Heart right ventricle (tissue), 16 donors: ENCODE measurements at places on chromosomes 5 and 9.

GRCh38 chr5:156587012-156587411 is 260.0 kb downstream of the SGCD start:
- no peak for DNase-seq

DNA sequence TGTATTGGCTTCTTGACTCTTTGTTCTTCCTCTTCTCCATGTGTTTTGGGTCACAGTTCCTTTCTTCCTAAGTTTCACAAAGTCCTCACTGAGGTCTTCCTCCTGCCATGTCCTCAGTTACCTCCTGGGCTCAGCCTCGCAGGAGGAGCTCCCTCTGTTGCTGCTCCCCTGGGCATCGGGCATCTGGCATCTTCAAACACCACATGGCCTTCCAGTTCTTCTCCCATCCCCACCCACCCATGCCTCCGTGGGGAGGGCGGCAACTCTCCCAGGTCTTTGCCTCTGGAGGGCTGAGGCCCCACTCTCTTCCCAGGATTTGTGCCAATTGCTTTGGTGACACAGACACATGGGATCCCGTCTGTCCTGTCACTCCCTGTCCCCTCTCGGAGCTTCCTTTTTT is 22.8 kb downstream of the MRPL36 start:
- no peak for DNase-seq

GRCh38 chr5:111649516-111649915 is 107.5 kb downstream of the NREP start:
- no peak for DNase-seq

DNA sequence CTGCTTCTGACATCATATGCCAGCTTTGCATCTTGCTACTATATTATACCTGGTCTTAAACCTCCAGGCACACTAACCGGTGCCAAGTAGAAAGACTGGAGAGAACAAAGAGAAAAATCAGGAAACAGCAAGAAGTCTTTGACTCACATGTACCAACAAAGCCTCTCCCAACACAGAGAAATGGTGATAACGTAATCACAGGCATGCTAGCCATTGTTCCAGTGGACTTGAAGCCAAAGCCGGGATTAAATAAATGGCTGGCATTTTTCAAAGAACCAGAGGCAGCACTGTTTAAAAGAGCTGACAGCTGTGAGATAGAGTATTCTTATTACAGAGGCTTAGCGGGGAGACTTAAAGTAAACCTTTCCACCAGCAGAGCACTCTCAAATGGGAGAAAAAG is 148.4 kb upstream of the NFIL3 start:
- DNase-seq: no peak

- DNase-seq: no peak
Measured at GRCh38 chr5:177194268-177194667, 60.7 kb downstream of the NSD1 start.

GRCh38 chr9:94918038-94918753 is 191.7 kb downstream of the AOPEP start:
- DNase-seq: no peak

DNA sequence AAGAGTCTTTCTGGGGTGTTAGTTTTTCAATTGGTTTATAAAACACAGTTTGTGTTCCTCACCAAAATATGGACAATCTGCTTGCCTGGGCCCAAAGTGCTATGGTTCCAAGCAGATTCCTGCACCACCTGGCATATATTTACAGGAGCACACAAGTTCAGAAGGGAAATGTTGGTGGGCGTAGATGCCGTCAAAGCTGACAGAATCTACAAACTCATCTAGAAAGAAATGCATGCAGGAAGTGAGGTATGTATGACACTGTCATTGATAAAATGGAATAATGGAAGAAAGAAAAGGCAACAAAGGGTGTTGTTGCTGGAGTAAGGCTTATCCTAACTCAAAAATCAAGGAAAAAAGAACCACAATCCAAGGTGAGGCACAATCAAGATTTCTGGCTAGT is 225.8 kb downstream of the MLLT3 start:
- no peak for DNase-seq

DNA sequence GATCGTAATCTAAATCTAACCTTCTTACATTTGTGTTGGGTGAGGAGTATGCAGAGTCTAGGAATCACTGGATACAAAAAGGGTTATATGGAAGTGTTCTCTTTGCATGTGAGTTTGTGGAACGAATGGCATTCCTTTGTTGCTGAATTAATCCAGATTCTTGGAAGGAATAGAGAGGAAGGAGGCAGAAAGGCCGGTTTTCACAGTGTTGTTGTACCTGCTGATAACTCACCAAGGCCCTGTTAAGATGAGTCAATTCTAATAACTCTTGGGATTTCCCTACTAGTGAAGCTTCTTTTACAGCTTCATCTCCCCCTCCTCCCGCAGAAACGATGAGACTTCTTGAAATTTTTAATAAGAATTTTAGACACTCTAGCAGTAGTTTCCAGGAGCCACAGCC is 84.0 kb downstream of the ZSWIM6 start:
- no peak for DNase-seq

DNA sequence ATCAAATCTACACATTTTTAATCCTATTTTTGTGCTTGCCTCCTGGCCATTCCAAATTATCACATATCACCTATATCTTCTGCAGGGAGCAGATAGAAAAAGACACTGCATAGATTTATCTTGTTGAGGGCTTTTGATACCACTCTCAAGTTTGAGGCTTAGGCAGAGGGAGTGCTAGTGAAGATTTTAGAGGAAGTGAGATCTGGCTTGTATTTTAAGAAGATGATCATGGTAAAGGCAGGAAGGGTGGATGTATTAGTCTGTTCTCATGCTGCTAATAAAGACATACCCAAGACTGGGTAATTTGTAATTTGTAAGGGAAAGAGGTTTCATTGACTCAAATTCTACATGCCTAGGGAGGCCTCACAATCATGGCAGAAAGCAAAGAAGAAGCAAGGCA is 220.9 kb upstream of the TUT7 start:
- DNase-seq: no peak

DNA sequence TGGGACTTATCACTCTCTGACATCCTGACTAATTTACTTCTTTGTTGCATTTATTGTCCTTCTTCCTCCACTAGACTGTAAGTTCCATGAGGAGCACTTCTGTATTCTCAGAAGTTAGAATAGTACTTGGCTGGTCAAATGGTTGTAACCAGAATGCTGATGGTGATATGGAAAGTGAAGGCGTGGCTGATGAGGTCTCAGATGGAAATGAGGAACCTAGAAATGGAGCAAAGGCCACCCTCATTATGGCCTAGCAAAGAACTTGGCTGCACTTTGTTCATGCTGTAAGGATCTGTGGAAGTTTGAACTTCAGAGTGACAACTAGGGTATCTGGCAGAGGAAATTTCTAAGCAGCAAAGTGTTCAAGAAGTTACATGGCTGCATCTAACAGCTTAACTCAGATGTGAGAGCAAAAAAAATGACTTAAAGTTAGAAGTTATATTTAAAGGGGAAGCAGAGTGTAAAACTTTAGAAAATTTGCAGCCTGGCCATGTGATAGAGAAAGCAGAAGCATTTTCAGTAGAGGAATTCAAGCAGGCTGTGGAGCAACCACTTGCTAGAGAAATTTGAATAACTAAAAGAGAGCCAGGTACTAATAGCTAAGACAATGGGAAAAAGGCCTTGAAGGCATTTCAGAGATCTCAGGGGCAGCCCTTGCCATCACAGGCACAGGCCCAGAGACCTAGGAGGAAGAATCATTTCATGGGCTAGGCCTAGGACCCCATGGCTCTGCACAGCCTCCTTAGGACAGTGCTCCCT is 14.9 kb upstream of the SLC22A5 start:
- DNase-seq: no peak

DNA sequence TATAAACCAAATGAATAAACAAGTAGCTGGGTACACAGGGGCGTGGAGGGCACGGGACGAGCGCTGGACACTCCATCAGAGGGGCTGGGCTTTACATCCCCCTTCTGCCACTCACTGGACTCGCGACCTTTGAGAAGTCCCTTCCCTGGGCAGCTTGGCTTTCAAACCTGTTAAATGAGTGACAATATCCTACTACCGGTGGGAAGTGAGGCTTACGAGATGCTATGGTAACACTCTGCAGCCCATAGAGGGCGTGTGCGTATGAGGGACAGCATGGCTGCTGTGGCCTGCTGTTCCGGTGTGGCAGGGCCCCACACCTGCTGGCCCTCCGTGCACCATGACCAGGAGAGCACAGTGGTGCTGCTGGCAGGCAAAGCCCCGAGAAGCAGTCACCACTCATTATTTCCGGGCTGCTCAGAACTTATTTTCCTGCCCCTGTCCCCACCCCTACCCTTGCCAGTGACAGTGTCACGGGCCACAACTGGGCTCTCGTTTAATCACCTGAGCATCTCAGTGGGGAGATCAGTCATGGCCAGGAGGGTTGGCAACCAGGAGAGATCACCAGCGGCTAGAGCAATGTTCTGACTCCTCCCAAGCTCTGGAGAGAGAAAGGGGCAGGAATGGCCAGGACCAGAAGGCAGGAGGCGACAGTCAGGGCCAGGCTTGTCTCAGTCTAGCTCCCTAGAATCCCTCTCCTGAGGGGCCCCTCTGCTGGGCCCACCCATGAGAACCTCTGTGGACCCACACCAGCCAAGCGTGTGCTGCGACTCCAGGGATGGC is 10.5 kb downstream of the CLTB start:
- no peak for DNase-seq

GRCh38 chr5:68822796-68823195 is 271.0 kb upstream of the SLC30A5 start:
- DNase-seq: no peak

GRCh38 chr5:139205124-139205523 is 7.0 kb upstream of the SIL1 start:
- DNase-seq: no peak

GRCh38 chr9:32701321-32702022 is 66.0 kb upstream of the TAF1L start:
- DNase-seq: no peak

- no peak for DNase-seq
Measured at GRCh38 chr9:3916984-3917383, 382.9 kb downstream of the GLIS3 start.

DNA sequence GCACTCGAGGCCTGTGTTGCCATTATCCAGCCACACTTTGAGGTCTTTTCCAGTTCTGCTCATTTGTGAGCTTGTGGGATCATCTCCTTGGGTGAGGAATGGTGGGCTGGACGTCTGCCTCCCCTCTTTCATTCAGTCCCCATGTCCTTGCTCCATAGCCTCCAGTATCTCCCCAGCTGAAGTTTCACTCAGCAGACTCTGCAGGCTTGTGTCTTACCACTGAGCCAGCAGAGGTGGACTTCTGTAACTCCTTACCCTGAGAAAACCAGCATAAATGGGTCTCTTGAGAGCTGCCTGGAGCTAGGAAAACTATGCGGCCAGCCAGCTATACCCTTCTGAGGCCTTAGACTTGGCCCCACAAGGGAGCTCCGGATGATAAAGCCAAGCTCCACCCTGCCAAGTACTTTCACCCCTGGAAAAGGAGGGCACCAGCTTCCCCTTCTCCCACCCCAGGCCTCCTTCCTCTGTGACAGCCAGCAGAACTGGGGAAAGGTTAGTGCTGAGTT is 12.2 kb downstream of the IRF1 start:
- no peak for DNase-seq

DNA sequence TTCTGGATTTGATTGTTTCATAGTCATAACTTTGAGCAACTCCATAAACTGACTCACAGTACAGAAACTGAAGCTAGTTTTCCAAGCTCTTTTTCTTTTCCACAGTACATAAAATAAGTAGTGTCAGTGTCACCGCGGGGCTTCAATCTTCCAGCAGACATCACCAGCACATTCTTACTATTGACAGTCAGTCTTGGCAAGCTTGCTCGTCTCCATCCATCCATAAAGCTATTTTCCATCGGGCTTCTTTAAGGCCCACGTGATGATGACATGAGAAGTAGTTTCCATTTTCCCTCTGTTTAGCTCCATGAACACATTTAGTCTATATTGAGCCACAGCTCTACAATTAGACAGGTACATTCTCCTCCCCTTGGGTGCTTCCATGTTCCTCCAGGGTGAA is 443.4 kb downstream of the KDM4C start:
- no peak for DNase-seq

GRCh38 chr9:35422346-35422745 is 67.6 kb upstream of the RUSC2 start:
- DNase-seq: no peak

DNA sequence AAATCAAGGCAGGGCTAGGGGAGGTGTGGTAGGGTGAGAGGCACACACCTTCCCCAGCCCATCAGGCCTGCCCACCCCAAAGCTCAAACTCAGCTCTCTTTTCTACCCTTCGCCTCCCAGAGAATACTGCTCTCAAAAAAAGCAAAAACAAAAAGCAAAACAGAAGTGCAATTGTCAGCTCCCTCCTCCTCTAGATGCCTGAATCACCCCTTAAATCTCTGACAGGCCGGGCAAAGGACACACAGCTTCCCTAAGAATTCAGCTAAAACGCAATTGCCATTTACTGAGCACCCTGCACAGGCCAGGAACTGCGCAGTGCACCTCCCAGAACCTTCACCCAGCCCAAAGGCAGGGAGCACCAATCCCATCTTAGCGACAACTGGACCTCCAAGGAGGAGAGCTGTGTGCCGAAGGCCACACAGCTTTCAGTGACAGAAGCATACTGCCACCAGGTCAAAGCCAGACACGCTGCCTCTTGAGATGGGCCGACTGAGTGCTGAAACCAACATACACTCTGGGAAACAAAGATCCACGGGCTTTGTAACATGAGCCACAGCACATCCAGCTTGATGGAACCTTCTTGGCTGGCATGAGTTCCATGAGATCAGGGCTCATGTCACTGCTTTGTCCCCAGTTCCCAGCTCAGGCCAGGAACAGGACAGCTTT is 53.4 kb upstream of the STXBP1 start:
- DNase-seq: no peak

DNA sequence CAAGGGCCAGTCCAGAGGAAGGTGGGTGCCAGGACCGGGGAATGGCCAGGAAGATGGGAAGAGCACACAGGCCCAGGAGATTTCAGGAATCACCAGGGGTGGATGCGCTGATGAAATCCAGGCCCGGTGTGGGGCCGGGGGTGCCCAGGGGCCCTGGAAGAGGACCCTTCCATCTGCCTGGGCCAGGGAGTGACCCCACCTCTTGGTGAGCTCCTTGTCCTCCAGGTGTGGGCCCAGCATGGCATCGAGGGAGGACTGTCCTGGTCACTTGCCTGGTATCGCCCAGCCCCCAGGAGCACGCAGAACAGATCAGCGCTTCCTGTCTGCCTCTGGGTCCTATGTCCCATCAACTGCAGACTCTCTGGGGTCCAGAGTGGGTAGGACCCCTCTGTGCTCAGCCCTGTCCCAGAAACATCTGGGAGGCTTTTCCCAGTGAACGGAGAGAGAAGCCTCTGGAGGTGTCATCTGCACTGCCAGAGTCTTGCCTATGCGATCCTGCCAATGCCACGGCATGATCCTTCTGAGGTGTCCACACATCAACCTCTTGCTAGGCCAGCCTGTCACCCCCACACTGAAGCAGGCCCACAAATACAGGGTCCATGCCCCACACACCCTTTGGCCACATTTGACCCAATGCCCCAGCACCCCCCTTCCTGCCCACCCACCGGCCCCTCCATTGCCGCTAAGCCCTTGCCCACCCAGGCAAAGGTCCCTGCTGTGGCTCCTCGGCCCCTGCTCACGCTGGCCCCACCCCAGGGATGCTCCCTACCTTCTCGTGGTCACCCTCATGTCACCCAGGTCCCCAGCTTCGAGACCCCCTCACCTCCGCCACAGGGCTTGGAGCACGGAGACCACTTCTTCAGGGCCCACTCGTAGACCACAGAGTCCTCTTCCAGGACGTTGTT is 67.2 kb downstream of the ZNF354C start:
- DNase-seq: no peak

- no peak for DNase-seq
Measured at GRCh38 chr9:14393418-14393817, 79.5 kb upstream of the NFIB start.
